ENCODE measurements at places on chromosomes 6 and 20. TPM values are rescaled to one million over a fixed set of nuclear protein-coding genes. Genes with fewer than 3 reads are reported as not detected.

DNA sequence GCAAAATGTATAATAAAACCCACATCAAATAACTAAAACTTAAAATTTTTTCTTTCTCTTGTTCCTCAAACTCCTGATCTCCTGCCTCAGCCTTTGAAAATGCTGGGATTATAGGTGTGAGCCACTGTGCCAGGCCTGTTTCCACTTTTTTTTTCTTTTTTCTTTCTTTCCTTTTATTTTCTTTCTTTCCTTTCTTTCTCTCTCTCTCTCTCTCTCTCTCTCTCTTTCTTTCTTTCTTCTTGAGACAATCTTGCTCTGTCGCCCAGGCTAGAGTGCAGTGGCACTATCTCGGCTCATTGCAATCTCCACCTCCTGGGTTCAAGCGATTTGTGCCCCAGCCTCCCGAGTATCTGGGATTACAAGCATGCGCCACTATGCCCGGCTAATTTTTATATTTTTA lies 164.6 kb downstream of the OR2B2 start:
- DNase-seq, result no peak

DNA sequence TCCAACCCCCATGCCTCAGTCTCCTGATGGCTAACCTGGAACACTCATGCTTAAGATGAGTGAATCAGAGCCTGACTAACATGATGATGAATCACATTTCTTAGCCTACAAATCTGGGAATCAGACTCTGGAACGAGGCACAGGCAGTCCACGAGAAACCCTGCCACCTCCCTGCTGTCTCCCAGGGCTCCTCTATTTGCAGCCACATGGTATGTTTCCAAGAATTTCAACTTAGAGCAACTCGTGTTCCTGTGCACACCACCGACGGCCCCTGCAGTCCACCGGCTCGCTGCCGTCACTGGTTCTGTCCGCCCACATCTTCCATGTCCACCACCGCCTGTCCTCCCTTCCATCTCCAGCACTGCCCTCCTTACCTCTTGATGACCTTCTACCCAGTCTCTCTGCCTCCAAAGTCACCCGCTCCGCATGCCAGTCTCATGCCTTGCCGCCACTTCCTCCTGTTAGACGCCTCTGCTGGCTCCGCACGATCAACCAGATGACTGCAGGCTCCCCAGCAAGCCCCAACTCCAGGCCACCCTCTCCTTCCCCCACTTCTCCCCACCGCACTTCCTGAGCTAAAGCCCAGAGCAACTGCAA lies 87.6 kb downstream of the AGPAT4 start:
- DNase-seq, result no peak

PREX1 gene
- 7.4 TPM for total RNA-seq

DNA sequence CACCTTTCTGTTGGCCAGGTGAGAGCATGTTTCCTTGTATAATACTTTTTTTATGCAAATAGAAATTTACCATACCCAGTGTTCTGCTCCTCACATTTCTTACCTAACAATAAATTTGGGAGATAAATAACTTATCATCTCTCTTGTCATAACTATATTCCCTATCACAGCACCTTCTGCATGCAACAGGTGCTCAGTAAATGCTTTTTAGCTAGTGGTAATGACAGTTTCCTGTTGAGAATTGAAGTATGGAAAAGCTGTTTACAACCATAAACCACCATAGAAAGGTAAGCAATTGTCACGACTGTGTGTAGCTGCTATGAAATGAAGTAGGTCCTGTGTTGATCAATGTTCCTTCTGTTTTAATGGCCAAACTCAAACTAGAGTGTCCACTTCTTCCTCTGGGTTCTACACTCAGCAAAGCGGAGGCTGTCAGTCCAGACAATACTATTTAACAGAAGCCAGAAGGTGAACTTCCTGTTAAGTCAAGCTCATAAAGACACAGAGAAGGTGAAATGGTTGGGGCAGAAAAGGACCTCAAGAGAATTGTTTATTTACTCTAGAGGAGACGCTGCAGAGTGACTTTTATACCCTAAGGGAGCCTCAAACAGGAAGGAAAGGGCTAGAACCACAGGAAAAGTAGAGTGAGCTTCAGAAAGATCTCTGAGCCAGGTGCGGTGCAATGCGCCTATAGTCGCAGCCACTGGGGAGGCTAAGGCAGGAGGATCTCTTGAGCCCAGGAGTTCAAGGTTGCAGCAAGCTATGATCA lies 84.0 kb upstream of the SLC22A16 start:
- DNase-seq, result no peak

KCTD20 gene
- total RNA-seq, result 33.7 TPM

- DNase-seq, result no peak
Measured at GRCh38 chr6:37515712-37516075, 16.0 kb upstream of the CCDC167 start.

HDAC2 gene
- total RNA-seq, result 39.6 TPM

- DNase-seq, result no peak
Measured at GRCh38 chr6:150966786-150967185, 101.3 kb downstream of the MTHFD1L start.

DNA sequence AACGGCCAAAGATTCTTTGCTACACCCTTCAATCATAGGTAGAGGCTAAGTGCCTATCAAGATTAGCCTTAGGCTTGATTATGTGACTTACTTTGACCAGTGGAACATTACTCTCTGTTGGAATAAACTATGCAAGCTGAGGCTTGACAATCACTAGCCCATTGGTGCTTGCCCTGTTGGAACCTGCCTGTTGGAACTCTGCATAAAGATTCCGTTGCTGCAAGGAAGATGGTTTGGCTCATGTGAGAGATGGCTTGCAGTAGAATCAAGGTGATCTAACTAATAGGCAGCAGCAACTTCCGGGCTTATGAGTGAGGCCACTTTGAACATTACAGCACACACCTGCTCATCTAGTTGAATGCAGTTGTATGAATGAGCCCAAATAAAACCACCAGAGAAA lies 227.7 kb upstream of the TSHZ2 start:
- DNase-seq, result no peak

GNAS gene
- 900 TPM for total RNA-seq
